Activated naive CD4-positive, alpha-beta T cell treated with anti-CD3 and anti-CD28 coated beads for 36 hours (primary cell): ENCODE measurements at places on chromosomes 5 and 9. TPM values are rescaled to one million over a fixed set of nuclear protein-coding genes. Genes with fewer than 3 reads are reported as not detected.

- no peak for DNase-seq
Observed at GRCh38 chr9:110707419-110707818, 38.8 kb downstream of the MUSK start.

- no peak for DNase-seq
Observed at GRCh38 chr5:32143617-32144377, 30.3 kb downstream of the GOLPH3 start.

DNA sequence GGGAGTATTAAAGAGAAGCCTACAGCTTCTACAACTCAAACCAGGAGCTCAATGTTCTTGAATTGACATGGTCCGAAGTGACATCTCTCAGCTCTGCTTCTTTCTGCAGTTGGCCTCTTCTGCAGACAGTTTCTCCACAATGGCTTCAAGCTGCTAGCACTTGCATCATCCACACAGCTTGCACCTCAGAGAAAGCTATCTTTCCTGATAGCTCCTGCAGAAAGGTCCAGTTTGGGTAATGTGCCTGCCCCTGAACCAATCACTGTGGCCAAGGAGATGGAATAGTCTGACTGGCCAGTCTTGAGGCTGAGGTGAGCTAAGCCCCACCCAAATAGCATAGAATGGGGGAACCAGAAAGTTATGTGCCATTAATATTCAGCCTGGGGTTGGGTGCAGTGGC, 95.8 kb upstream of the ABCA1 start:
- no peak for DNase-seq

- no peak for DNase-seq
Observed at GRCh38 chr5:127911619-127912018, 171.9 kb upstream of the SLC12A2 start.

DNA sequence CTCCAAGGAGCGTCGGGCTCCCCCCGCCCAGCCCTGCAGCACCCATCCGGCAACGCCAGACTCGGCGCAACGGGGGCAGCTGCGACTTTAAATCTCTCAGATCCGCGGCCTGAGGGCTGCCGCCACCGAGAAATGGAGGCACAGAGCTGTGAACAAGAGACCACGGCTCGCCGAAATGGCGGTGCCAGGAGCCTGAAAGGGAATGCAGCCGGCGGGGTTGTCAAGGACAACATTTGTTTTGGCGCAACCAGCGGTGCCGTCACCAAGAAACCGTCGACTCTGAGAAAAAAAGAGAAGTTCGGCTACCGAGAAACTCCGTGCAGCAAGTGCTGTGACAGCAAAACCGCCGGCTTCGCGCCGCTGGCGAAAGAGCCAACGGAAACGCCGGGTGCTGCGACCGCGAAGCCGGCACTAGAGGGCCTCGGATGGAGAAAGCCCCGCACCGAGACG, 2.1 kb upstream of the ANXA2R start:
- peak; percentile 78 for DNase-seq

- no peak for DNase-seq
Observed at GRCh38 chr5:133644000-133644865, 31.9 kb upstream of the FSTL4 start.

The CNTRL gene
- total RNA-seq, result 63.6 TPM

GRCh38 chr9:118962426-118962825, 406.8 kb downstream of the BRINP1 start:
- no peak for DNase-seq
